Non-pigmented ciliary epithelial cell (primary cell): ENCODE measurements at places on chromosomes 7 and 10.

DNA sequence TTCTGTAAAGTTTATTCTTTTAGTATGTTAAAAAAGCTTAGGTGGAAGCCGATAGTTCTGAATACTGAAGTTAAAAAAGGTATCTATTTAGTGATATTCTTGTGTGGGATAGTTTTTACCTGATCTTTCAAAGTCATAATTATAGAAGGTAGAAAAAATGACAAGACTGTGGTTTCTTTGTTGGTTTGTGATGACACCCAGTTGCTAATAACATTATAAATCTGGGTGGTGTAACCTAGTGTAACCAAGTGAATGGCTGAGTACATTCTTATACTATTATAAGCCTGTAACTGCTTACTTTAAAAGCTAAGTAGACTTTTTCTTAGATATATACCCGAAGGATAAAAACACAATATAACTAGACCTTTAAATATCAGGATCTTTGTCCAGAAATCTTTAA, 2.3 kb downstream of the CDK13 start:
- DNase-seq, result no peak

DNA sequence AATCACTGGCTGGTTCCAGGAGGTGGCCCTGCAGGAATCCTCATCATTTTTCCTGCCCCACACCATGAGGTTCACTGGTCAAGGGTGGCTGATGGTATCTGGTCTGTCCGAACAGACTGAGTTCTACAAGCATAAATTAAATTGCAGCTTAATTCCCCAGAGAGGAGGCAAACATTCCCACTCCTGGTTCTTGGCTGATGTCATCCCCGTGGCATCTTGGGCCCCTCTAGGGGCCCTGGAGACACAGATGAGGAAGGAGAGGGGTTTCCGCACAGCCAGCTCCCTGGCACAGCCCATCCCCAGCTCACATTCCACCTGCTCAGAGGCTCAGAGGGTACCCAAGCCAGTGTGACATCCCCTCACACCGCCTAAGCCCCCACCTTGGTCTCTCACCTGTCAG, 5.3 kb upstream of the KLRG2 start:
- DNase-seq, result no peak

GRCh38 chr10:130545122-130545521, 408.9 kb downstream of the GLRX3 start:
- no peak for DNase-seq

GRCh38 chr7:43083106-43083505, 29.3 kb upstream of the HECW1 start:
- DNase-seq, result no peak

- no peak for DNase-seq
Observed at GRCh38 chr10:131978366-131978765, 3.4 kb downstream of the BNIP3 start.

- no peak for DNase-seq
Observed at GRCh38 chr7:135755351-135755753, 6.7 kb upstream of the FAM180A start.

DNA sequence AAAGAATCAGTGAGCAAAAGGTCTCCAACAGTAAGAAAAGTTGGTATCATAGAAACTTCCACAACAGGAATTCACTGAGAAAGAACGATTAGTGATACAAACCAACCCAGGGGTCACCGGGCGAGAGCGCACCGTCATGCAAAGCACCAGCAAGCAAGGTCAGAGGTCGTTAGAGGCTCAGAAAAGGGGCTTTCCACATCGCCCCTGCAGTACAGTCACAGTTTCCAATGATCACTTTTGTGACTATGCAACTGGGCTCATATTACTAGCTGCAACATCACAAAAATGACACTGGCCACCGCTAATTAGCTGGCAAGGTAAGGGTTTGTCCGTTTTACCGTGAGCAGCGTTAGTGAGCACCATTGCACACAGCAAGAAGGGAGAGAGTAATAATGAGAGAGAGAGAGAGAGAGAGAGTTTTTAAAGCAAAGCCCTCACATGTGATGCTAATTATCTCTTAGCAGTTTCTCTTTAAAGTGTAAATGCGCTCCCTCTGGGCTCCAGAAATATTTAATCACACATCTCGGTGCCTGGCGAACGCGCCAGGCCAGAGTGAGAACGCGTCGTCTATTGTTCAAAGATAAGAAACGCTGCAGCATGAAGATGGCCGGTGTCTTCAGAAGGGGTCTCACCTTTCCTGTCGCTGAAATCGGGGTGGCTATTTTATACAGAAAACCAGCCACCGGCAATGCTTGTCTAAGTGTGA, 237.5 kb downstream of the DNAJB6 start:
- DNase-seq, result no peak
